ENCODE measurements at places on chromosomes 11 and 22.

- DNase-seq, result no peak
Measured at GRCh38 chr22:26718905-26719304, 61.5 kb downstream of the MIAT start.

DNA sequence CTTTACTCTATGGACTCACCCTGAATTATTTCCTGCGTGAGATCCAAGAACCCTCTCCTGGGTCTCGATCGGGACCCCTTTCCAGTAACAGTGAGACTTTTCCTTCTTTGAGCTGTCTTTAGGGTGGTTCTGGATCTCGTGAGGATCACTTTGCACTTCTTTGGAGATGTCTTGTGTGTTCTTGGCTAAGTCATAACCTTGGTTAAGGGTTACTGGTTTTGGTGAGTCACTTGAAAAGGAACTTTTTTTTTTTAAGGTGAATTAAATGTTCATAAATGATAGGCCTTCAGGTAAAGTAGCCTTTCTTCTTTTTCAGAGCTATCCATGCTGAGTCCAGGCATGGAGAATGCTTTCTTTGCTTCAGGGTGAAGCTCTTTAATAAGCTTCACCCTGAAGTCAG lies 19.4 kb upstream of the GSTP1 start:
- DNase-seq, result no peak

- no peak for DNase-seq
Measured at GRCh38 chr22:47128622-47129215, 366.3 kb downstream of the TBC1D22A start.

GRCh38 chr11:27363576-27364117 lies 632 bp upstream of the CCDC34 start:
- DNase-seq, result no peak

GRCh38 chr11:130159657-130160497 lies at the start of gene ST14:
Gene ST14, plus strand, starts transcription at chr11:130159782. Its CDS starts 198 bp downstream, at chr11:130159980.
- DNase-seq, result no peak

DNA sequence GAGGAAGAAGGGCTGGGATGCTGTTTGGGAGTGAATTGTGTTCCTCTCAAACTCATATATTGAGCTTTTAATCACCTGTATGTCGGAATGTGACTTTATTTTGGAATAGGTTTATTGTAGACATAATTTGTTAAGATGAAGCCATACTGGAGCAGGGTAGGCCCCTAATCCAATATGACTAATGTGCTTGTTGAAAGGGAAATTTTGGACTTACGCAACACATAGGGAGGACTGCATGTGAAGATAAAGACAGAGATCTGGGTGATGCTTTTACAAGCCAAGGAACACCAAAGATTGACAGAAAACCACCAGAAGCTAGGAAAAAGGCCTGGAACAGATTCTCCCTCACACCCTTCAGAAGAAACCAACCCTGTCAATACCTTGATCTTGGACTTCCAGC lies 43.2 kb upstream of the OVCH2 start:
- no peak for DNase-seq

GRCh38 chr11:3816673-3817072 lies 8.3 kb downstream of the PGAP2 start:
- no peak for DNase-seq
